ENCODE measurements at places on chromosomes 13 and 19.

- DNase-seq, result no peak
Measured at GRCh38 chr13:106362707-106363106, 172.8 kb downstream of the EFNB2 start.

GRCh38 chr13:104875038-104875754, 1660.3 kb downstream of the EFNB2 start:
- DNase-seq, result no peak

GRCh38 chr13:44362394-44363040, 11.1 kb upstream of the SERP2 start:
- DNase-seq, result no peak

- DNase-seq, result no peak
Measured at GRCh38 chr13:73579574-73580274, 520.9 kb downstream of the KLF5 start.

DNA sequence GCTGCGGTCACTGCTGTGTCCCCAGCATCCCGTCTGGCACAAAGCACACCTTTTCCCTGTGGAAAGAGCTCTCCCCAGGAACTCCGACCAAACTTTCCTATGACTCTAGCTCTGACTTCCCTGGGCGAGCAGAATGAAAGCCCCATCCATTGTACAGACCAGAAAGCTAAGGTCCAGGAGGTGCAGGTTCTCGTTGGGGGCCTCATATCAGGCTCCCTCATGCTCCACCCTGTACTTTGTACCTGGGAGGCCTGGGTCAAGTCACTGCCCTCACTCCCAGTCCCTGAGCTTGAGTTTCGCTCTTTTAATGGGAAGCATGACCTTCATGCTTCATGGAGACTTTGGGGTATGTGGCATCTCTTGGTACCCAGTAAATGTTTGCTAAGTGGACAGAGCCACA, 18.4 kb downstream of the CYTH2 start:
- DNase-seq, result no peak

GRCh38 chr13:30720172-30720869, 15.0 kb upstream of the ALOX5AP start:
- DNase-seq, result no peak

DNA sequence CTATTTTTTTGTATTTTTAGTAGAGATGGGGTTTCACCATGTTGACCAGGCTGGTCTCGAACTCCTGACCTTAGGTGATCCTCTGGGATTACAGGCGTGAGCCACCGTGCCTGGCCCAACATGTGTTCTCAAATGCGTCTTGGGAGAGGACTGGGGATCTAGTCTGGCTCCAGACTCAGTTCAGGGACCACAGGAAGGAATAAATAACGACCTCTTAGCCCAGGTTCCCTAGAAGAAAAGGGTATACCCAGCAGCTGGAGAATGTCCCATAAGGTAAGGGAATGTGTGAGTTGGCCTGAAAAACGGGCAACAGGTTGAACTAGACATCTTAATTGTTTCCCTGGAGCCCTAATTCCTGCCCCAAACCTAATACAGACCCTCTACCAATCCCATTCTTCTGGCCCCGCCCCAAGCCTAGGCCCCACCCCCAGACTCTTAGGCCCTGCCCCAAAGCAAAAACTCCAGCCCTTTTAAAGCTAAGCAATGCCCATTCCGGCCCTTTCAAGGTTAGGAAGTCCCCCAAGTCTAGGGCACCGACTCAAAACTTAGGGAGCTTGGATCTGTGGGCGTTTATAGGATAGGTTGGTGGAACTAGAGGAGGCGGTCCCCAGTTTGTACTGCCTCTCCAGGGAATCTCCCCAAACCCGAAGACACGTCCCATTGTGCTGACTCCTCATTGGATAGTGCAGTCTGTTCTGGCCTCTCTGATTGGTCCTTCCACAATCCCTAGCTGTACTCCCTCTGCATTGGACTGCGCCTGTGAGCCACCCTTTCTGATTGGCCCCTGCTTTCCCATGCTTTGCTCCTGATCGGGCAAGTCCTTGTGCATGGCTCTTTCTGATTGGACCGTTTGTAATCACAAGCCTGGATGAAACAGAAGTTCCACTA, 5.4 kb upstream of the LRFN1 start:
- no peak for DNase-seq

DNA sequence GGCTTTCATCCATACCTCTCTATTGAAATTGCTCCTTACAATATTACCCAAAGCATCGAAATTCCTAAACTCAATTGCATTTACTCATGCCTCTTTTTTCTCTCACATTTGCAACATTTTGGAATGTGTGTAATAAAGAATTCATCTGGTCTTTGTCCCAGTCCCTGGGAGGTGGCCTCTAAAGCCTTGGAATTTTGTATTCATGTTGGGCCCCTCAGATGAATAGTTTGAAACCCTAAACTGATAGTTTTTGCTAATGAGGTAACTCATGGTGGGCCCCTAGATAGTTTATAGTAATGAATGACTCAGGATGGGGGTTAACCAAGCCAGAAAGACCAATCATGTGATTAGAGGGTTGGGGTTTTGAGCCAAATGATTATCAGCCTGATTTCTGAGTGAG, 490.4 kb downstream of the DIAPH3 start:
- DNase-seq, result no peak

DNA sequence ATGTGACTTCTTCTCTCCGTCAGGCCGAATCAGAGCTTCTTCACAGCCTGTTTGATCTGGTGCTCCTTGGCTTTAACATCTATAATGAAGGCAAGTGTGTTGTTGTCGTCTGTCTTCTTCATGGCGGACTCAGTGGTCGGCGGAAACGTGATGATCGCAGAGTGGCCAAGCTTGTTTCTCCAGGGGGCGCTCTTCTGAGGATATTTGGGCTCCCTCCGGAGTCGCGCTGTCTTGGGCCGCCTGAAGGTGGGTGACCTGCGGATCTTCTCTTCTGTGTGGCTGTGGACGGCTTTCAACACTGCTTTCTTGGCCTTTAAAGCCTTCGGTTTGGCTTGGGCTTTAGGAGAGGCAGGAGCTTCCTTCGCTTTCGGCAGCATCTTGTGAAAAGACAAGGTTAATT, 9.8 kb downstream of the TPRX1 start:
- DNase-seq, result no peak

DNA sequence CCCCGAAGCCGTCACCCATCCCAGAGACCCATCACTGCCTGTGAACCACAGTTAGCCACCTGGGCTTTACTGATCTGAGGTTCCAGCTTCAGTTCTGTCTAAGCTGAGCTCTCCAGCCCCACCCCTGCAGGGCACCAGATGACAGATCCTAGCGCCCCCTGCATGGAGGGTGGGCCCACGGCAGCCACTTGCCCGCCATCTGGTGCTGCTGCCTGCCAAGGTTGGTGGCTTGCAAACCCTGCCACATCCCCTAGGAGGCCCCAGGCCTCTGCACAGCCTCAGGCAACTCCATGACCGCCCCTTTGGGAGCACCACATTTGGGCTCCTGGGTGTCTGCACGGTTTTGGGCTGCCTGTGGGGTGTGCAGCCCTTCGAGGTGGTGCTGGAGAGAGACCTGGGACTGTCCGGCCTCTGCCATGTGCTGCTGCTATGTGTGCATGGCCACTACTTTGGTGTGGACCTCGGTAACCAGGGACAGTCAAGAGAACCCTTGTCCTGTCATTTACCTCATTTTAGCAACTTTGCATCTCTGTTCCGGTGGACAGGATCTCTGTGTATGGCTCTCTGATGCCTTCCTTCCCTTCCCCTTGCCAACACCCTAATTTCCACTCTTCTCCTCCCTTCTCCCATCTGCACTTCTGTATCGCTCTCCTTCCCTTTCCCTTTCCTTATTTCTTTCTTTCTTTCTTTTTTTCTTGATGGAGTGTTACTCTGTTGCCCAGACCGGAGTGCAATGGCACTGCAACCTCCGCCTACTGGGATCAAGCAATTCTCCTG, 17.4 kb upstream of the SDHAF1 start:
- DNase-seq, result peak; percentile 9

DNA sequence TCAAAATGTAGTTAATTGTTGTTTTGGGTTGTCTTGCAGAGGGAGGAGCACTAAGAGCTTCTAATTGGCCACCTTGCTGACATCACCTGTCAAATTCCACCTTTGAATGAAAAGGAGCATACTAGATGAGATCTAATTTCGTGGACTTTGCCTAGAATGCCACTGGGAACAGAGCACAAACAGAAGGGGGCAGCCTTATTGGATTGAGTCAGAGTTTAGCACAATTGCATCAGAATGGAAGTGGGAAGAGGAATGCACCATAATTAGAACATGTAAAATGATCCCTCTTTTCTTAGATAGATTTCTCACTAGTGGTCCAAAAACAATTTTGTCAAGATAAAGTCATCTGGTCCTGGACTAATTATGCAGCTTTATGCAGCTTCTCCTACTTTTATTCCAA, 1552.2 kb downstream of the PCDH9 start:
- no peak for DNase-seq

- no peak for DNase-seq
Measured at GRCh38 chr19:50422397-50423278, 3.9 kb downstream of the SPIB start.

GRCh38 chr13:51025245-51025905, 85.7 kb downstream of the C13orf42 start:
- no peak for DNase-seq

- DNase-seq, result no peak
Measured at GRCh38 chr19:13463296-13463695, 43.0 kb downstream of the CACNA1A start.

DNA sequence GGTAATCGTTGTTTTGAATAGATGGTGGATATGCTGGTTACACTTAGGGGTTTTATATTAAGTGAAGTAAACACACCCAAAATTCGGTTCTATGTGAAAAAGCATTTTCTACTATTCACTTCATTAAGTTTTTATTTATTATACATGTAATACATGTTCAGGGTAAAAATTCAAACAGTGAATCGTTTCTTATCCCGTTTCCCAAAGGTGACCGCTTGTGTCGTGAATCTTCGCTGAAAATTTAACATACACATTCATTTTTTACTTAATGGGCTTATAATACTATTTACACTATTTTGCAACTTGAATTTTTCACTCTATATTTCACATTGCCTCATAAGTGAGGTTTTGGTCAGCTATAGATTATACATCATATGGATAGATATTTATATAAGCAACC, 24.5 kb downstream of the IPO5 start:
- DNase-seq, result no peak

- no peak for DNase-seq
Measured at GRCh38 chr13:99044764-99045163, 66.9 kb upstream of the DOCK9 start.

DNA sequence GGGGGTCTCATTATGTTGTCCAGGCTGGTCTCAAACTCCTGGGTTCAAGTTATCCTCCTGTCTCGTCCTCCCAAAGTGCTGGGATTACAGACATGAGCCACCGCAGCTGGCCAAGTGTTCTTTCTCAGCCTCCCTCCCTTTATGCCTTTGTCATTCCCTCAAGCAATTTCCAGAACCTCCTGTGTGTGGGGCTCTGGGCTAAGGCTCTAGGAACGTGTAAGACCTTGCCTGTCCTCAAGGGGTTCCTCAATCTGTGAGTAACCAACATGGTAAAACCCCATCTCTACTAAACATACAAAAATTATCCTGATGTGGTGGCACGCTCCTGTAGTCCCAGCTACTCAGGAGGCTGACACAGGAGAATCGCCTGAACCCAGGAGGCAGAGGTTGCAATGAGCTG, 15.5 kb upstream of the SPACA4 start:
- no peak for DNase-seq

GRCh38 chr13:94254737-94255136, 224.7 kb downstream of the DCT start:
- DNase-seq, result no peak

GRCh38 chr19:9986787-9987281, 23.5 kb downstream of the COL5A3 start:
- no peak for DNase-seq

GRCh38 chr19:1132552-1133383, 29.0 kb downstream of the GPX4 start:
- DNase-seq, result no peak

GRCh38 chr13:91185294-91185863, 162.1 kb upstream of the MIR17HG start:
- no peak for DNase-seq

DNA sequence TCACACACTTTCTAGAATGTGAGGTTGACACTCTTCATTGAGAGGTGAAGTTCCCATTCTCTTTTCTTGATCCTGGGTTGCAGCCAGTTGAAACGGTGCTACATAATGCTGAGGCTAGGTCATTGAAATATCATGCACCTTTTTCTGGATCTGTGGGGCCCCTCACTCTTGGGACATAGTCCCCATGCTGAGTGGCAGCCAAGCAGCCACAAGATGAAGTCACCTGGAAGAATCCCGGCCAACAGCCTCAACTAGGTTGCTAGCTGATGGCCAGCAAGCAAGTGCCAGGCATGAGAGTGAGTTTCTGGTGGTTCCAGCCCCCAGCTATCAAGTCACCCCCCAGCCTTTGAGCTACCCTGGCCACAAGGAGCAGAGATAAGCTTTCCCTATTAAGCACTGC, 148.5 kb upstream of the TSHZ3 start:
- no peak for DNase-seq

DNA sequence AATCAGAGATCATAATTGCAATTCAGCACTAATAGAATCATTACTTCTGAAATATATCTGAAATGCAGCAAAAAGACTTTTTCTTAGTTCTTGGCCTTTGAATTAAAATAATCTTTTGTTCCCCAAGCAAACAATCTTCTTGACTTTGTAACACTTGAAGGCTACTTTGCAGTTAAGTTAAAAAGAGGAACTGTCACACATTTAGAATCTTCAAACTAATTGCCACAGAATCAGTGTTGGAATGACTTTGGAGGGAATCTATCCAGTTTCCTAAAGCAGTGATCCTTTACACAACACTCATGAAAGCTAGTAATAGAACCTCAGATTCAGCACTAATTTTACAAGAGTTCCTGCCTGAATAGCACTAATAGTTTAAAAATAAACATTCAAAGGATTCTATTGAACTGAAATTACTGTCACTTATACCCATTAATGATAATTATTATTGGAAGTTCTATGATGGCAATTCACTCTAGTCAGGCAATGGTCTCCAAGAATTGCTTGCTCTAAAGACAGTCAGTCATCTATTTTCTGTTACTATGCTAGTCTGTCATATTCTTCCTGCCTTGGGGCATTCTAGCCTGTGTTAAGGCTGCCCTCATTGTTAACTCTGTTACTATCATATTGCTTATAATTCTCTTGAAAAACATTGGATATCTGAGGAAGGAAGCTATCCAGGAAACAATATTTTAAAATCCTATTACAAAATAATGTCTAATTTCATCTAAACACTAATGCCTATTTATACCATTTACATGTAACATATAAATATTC, 362.4 kb downstream of the DIAPH3 start:
- no peak for DNase-seq

- no peak for DNase-seq
Measured at GRCh38 chr13:52061587-52061986, 37.1 kb downstream of the UTP14C start.

GRCh38 chr13:50441130-50441529, 402.4 kb downstream of the DLEU7 start:
- no peak for DNase-seq

- no peak for DNase-seq
Measured at GRCh38 chr13:23921451-23921888, 24.2 kb upstream of the C1QTNF9B start.

- DNase-seq, result no peak
Measured at GRCh38 chr13:51856027-51856736, 5.6 kb upstream of the CCDC70 start.

DNA sequence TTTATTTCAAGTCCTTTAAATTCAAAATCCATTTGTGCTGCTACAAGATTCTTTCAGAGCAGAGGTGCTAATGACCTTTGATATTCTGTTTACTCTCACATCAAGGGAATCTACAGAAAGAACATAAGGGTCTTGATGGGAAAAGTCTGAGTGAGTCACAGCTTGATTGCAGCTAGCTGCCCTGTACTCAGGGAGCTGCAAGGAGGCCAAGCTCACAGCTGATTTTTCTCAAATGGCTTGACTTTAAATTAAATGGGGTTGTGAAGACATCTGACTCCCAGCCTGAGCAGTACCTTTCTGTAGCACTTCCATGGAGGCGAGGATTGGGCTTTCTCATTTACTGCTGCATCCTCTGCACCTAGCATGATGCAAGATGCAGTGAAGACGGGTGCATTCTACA, 62.5 kb downstream of the RAP2A start:
- DNase-seq, result no peak
